Activated naive CD4-positive, alpha-beta T cell (primary cell): ENCODE measurements at places on chromosomes 5 and 9.

- no peak for DNase-seq
Observed at GRCh38 chr5:118554241-118554640, 434.1 kb downstream of the DTWD2 start.

GRCh38 chr5:163642904-163643303 is 137.5 kb downstream of the MAT2B start:
- DNase-seq, result no peak

DNA sequence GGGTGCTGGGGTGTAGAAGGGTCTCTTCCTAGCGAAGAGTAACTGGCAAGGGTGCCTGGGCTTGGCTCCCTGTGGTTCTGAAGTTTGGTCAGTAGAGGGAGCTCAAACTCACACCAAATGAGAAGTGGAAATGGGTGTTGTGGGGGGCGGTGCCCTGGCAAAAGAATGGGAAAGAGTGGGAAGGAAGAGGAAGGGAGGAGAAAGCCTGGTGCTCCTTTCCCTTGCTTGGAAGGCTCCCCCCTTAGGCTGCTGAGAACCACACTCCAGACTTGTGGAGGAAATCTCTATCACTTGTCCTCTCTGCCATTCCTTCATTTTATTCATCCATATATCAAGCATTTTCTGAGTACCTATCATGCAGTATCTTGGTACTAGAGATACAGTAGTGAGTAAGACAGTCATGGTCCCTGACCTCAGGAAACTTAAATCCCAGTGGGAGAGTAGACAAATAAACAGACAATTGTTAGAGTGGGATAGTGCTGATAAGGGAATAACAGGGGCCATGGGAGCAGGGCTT is 13.0 kb downstream of the SLC4A9 start:
- DNase-seq, result no peak

GRCh38 chr5:170633235-170634081 is 129.6 kb downstream of the KCNIP1 start:
- no peak for DNase-seq

DNA sequence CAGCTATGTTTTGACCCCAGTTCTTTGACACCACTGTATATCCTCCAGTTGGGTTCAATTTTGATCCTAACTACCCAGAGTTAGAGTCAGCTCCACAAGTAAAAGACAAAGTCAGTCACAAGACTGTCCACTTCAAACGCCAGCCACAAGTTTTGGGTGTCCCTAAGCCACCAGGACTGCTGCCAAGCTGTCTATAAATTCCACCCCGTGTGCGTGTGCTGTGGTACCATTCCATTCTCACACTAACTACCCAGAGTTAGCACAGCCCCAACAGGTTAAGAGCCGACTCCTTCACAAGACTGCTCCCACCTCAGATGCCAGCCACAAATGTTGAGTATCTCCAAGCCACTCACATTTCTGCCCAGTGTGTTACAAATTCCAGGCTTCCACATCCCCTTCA is 56.7 kb downstream of the APC start:
- DNase-seq, result no peak

- DNase-seq, result no peak
Observed at GRCh38 chr9:131422241-131422792, 28.4 kb downstream of the PRRC2B start.

DNA sequence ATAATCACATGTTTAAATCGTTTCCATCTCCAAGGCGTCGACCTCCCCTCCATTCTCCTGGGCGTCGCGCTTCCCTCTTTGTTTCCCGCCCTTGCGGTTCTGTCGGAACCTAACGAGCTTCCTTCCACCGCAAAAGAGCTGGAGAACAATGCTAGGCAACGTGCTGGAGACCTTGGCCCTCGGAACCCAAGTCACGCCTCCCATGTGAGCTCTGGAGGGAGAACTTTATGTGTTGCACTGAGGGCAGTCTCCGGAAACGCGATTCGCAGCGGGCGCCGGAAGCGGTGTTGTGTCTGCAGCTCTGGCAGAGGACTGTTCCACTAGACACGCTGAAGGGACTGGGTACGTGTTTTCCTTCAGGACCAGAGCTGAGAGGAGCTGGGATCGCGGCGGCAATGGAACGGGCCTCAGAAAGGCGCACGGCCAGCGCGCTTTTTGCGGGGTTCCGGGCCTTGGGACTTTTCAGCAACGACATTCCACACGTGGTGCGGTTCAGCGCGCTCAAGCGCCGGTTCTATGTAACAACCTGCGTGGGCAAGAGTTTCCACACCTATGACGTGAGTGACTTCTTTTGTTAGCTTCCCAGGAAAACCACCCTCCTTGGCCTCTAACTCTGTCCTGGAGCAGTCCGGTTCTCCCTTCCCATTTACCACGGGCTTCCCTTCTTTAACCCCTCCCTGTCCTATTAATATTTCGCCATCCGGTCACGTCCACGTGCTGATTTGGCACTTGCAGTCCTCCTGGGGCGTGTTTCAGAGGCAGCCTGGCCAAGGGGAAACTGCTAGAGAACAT is at the start of gene WDR36:
TSS of gene WDR36 (plus strand) at position 287 of the 792 bp plus-strand sequence. CDS start at position 396, 109 bp downstream.
- DNase-seq, result peak; percentile 72

DNA sequence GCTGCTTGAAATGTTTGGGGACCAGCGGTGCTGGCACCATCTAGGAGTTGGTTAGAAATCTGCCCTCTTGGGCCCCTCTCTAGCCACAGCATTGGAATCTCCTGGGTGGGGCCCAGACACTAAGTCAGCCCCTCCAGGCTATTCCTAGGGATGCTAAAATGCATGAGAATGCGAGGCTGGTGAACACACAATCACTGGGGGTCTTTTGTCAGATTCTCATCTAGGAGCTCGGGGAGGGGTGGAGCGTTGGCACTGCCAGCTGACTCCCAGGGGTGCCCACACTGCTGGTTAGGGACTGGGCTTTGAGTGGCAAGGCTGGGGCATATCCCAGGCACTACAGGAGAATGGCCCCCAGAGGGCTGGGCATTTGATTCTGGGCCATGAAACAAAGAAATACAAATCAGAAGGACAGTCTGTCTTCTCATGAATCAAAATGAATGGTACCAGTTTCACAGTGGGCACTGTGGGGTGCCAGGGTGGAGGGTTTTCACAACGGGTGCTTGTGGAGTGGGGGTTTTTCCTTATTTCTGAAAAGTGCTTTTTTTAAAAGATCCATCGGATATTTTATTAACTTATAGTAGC is 127.8 kb upstream of the RAPGEF1 start:
- DNase-seq, result no peak

DNA sequence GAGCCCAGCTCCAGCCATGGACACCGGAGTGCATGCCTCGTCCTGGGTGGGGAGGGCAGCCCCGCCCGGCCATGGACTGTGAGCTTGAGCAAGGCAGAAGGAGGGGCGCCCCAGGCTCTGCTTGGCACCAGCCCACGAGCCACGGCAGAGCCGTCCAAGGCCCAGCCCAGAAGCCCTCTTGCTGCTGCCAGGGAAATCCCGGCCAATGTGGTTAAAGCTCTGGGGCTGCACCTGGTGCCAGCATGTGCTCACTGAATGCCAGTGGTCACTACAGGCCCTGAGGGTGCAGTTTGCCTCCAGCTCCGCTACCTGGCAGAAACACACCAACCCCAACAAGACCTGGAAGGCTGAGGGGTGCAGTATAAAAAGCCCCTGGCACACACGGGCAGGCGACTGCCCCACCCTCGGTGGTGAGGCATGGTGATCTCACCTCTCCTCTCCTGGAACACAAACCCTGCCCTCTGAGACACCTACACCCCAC is 11.8 kb downstream of the BRD3 start:
- no peak for DNase-seq

- DNase-seq, result no peak
Observed at GRCh38 chr5:159341906-159342310, 11.6 kb upstream of the IL12B start.

DNA sequence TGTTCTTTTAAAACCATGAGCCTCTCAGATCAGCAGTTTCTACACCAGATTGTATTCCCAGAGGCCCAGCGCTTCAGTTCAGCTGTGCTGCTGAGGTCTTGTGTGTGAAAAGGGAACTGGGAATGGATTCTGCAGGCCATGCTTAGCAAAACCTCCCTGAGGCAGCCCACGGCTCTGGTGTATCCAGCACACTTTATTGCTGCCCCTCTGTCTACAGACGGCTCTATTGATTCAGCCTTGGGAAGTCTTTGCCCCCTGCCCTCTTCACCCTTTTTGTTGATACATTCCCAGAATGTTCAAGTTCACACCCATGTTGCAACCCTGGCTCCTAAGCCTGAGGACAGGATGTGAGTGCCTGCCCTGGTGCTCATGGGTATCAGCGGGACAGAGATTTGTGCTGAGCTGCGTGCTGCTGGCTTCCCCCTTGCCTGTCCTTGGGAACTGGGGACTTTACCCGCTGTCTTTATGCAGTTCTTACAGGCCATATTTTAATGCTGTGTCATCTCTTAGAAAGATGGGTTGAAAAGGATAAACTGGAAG is 37.3 kb downstream of the ARHGAP26 start:
- DNase-seq, result no peak

GRCh38 chr9:111628411-111628810 is 2.7 kb upstream of the DNAJC25 start:
- no peak for DNase-seq

DNA sequence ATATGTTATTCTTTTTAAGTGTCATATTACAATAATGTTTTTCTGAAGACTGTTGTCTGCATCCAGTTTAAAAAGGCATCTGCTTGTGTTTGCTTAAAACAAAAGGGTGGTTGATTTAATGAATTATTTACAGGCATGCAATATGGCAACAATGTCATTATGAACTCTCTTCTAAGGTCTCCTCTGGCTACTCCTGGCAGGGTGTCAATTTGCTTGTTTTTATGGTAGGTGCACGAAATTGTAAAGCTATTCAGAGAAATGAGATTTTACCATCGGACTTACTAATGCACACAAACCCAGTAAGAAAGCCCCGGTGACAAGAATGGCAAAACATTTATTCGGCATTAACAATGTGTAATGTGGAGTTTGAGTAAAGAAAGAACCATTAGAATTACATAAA is 539.8 kb upstream of the ZNF608 start:
- no peak for DNase-seq

GRCh38 chr5:158951436-158952247 is 148.1 kb downstream of the EBF1 start:
- no peak for DNase-seq
